ENCODE measurements at places on chromosomes 1 and 21. TPM values are rescaled to one million over a fixed set of nuclear protein-coding genes. Genes with fewer than 3 reads are reported as not detected.

DNA sequence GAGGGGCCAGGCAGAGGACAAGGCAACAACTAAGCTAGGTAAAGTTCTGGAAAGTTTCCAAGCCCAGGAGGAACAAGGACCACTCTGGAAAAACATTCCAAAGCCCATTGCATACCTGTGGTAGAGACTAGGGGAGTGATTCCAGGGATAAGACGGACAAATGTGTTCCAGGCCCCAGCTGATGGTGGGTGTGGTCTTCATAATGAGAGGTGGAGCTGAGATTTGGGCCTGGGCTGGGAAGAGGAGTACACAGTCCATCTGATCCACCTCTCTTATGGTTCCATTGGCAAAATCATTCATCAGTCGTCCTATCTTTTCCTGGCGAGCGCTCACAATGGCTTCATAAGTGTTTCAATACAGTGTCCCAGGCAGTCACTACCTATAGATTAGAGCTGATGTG is 4.5 kb downstream of the KLHDC7A start:
- DNase-seq, result no peak

DNA sequence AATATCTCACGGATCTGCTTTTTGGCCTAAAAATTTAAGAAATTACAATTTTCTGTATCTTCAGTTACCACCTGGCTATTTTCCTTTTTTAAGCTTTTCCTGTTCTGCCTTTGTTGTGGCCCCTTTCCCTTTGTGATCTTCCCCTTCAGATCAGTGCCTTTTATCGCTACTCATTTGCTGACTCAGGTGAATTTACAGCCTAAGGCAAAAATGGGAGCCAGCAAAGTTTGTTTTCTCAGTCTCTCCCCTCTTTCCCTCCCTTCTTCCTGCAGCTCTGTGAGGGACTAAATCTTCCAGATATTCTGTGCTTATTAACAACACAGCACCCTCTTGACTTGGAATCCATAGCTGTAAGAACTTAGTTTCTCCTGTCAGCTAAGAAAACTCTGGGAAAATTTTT is 5.3 kb upstream of the PRRC2C start:
- DNase-seq, result no peak

- DNase-seq, result no peak
Observed at GRCh38 chr1:221701570-221702186, 40.2 kb downstream of the DUSP10 start.

DNA sequence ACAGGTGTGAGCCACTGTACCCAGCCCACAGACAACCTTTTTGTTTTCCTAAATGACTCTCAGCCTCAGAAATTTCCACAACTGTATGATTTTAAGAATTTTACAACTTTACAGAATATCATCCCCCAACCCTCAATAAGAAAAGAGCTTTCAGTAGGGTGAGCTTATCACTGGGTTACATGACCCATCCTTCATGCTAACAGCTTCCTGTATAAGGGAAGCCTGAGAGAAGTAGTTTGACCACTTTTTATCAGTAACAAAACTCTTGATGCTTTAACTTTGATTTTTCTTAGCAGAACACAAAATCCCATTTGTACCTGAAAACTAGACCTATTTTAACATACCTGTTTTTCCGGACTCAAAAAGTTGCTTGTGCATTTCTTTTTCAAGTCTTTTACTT is 9.7 kb upstream of the MYBPHL start:
- no peak for DNase-seq

ASTN1 gene
- not detected for total RNA-seq

TMEM82 gene
- not detected for total RNA-seq
